ENCODE measurements at places on chromosomes 13 and 19.

DNA sequence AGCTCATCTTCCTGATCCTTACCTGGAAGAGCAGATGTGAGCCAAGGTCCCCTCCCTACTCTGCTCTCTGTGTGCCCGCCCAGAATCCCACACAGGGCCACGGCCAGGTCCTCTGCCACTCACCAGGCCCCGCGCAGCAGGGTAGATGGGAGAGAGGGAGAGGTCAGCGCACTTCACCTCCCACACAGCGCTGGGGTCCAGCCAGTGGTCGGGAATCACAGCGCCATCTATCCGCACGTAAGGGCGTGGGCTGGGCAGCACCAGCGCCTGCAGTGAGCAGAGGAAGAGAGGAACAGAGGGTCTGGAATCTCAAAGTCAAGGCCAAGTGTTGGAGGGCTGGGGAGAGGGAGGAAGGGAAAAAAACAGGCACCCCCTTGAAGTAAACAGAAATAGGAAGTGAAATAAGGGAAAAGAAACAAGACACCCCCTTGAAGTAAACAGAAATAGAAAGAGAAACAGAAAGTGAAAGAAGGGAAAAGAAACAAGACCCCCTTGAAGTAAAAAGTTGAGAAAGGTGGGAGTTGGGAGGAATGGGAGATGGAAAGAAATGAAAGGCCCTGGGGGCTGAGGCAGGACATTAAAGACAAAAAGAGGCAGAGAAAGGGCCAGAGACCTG, 7.0 kb upstream of the PLA2G4C start:
- no peak for DNase-seq

- no peak for DNase-seq
Observed at GRCh38 chr13:97283888-97284287, 61.8 kb downstream of the MBNL2 start.

DNA sequence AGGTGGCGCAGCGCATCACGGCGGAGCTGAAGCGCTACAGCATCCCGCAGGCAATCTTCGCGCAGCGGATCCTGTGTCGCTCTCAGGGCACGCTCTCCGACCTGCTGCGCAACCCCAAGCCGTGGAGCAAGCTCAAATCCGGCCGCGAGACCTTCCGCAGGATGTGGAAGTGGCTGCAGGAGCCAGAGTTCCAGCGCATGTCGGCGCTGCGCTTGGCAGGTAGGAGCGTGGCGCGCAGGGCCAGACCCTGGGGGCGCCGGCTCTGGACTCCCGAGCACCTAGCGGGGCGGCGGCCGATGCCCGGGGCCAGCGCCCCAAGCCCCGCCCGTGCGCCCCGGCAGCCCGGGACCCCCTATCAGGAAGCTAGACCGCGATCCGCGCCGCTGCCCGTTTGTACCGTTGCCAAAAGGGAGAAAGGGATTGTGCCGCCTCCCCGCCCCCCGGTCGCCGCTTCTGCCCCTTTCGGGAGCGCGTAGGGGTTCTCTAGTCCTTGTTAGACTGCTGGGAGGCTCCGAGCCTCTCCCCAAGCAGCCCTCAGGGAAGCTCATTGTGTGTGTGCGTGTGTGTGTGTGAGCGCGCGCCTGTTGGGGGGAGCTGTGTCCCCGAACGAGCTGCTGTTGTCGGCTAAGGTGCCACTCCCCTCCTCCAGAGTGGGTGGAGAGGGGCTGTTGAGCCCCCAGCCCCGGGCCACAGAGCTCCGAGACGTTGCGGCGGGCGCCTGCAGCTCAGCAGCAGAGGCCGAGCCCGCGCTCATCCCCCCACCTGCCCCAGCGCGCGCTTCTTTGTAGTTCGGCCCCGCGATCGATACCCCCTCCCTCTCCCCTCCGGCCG, 1.5 kb downstream of the ONECUT3 start:
- no peak for DNase-seq

GRCh38 chr13:99802416-99802815, 169.2 kb downstream of the ZIC5 start:
- DNase-seq: no peak

DNA sequence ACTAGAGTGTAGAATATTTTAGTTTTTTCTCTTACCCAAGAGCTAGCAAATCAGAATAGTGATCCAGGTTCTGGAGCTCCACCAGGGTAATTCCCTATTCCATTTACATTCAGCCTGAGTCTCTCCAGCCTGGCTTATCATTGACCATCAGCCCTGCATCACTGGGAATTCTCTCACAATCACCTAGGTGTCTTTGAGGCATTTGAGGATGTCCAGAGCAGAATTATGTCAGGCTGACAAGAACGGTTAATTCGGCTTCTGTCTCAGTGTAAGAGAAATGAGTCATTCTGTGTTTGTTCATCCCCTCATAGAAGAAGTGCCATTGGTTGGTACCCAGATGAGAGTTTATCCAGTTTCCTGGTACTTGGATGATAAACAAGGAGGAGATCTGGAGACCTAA, 180.5 kb downstream of the ZNF737 start:
- no peak for DNase-seq

- DNase-seq: no peak
Observed at GRCh38 chr19:45168767-45169351, 8.1 kb upstream of the NKPD1 start.

DNA sequence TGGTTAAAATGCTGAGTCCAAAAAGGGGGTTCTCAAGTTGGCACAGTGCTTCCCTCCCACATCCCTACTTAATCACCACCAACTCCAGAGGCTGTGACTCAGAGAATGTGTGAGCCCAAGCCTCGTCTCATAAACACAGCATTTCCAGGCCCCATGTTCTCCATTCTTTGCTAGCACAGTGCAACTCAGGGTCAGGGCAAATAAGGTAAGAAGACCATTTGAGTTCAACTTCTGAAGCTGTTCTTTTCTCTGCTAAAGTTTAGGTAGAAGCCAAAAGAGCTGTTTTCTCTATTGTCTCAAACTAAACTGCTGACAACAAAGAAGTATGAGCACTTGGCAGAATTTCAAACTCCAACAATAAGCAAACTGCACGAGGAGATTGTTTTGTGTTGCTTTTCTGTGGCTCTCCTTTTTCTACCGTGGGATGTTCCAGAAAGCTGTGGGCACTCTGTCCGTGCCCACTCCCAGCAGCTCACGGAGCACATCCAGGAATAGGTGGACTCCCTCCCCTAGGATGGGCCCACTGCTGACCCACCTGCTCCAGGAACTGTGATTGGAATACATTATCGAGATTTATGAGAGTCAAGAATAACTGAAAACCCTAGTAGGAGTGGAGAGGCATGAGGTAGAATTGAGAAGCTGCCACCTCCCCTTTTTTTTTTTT, 494.3 kb downstream of the COG6 start:
- DNase-seq: no peak

DNA sequence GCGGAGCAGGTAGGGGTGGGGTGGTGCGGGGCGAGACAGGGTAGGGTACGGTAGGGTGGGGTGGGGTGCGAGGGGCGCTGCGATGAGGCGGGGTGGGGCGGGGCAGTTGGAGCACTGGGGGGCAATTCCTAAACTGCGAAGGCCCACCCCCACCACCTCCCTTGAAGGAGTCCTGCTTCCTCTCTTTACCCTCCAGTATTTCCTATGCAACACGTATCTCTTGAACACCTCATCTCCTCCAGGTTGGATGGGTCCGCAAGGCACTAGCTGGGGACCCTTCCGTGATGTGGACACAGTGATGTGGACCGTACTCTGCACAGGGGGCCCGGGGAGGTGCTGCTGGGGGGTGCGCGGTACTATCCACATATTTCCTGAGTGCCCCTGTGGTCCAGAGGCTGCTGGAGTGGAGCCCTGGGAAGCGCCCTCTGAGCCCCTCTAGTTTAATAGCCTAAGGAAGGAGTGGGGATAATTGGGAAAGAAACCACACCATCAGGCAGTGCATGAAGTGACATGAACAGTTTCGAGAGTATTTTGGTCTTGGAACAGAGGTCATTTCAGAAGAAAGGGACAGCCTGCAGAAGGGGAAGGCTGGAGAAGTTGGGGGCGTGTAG, 1.1 kb downstream of the IL17D start:
- DNase-seq: no peak

- DNase-seq: no peak
Observed at GRCh38 chr19:4500841-4501591, 17.3 kb downstream of the PLIN4 start.

DNA sequence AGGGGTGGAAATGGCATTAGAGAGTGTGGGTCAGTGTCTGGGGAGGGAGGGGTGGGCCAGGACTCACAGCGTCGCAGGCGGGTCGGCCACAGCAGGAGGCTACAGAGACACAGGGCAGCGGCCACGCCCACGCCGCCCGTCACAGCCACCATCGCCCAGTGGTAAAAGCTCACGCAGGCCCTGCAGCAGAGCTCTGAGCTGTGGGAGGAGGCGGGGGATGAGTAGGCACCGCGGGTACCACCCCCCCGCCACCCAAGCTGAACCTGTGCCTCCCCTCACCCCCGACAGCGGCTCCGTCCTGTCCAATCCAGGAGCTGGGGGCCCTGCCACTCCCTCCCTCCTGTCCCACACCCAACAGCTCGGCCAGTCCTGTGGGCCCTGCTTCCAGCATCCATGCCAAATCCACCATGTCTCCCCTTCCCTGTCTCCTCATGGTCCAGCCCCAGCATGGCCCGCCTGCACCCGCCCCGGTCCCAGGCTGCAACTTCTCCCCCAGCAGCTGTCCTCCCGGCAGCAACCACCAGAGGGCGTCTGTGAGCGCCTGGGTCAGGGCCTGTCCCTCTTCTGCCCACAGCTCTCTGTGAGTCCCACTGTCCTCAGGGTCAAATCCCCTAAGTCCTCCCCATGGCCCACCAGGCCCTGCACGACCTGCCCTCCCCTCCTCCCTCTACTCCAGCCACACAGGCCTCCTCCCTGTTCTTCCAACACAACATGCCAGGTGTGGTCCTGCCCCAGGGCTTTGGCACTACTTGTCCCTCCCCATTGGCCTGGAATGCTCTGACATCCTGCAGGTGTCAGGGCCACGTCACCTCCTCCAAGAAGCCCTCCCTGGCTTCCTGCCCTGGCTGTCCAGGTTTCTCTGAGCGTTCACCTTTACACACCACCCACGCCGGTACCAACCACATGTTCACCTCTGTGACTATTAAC, 6.0 kb downstream of the TEKTIP1 start:
- DNase-seq: peak; percentile 49

GRCh38 chr19:18153556-18154134, 682 bp downstream of the PIK3R2 start:
- no peak for DNase-seq

DNA sequence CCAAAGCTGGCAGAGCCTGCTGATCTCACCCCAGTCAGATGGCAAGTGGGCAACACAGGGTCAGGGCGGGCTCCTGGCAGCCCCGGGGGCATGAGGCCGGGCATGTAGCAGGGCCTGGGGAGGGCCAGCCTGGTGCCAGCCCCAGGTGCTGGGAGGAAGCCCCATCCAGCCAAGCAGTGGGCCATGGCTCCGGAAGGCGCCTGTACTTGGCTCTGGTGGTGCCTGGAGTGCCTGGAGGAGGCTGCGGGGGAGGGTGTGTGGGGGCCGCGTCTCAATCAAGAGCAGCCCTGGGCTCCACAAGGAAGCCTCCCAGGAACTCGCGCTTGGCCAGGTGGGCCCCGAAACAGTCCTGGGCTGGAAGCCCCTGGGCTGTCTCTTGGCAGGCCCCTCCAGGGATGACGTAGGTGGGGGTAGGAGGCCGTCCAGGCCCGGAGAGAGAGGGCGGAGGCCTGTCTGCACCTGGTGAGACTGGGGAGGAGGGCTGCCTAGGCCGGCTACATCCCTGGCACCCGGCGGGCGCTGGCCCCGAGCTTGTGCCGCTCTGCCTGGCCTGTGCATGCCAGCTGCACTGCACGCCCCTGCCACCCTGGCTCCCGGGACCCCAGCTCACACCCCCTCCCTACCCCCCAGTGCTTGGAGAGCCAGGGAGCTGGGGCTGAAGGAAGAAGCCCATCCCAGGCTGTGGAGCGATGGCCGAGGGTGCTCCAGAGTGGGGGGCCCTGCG, 45.9 kb downstream of the COMP start:
- DNase-seq: no peak

DNA sequence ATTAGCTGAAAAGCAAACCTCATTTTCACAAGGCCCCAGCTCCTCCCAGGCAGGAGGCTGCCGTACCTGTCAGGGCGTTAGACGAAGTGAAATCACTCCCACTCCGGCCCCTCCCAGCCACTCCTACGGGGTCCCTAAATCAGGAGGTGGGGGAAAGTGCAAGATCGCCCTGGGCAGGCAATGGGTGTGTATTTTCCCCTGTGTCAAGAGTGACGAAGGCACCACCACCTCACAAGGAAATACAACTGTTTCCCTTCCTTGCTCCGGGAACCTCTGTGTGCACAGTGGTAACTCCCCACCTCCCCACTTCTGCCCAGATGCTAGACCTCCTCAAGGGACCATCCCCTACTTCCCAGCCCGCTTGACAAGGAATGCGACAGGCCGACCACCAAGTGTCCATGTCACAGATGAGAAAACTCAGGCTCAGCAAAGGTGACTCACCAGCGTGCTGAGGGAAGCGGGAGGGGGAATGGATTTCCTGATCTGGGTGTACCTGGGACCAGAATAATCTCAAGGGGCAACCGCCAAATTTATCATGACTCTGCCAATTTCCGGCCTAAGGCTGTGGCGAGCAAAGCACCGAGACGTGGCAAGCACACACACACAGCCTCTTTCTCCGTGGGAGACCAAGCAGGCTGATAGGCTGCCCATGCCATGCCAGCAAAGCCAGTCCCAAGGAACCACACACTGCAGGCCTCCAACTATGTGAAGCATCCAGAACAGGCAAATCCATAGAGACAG, 7.3 kb downstream of the PPP6R1 start:
- DNase-seq: no peak

- no peak for DNase-seq
Observed at GRCh38 chr13:42333613-42334328, 61.8 kb downstream of the AKAP11 start.

DNA sequence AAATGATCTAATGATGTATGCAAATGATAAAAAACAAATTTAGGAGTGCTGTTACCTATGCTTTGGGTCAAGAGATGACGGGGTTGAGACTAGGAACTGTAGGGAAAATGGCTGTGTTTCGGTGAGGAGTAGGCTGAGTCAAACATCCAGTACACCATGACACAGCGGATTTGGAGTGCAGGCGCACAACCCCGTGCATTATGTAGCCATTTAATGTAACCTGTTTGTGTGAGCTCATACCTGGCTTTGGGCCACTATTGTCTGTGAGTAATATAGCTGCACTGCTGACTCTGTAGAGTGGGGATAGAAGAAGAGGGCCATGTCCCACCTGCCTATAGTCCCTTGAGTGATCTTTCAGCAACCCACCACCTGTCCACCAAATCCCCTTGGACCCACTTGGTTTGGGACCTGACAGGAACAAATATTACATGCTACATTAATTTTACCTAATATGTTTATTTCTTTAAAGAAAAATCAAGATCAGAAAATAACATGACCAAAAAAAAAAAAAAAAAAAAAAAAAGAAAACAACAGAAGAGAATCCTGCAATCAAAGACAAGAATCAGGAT, 95.5 kb upstream of the KLHL1 start:
- no peak for DNase-seq

DNA sequence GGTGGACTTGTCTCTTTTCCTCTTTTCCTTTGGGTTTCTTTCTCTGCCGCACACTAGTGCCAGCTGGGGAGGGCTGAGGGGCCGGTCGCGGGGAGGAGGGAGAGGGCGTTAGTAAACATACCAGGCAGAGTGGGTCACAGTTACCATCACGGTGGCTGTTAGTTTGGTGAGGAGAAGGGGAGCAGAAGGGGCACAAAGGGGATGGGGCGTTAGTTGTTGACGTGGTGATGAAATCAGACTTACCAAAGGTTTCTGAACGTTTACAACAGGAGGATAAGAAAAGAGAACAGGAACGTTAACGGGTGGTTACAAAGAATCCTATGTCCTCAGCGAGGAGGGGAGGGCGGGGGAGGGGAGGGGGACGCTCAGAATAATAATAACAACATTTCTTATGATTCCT, 77.9 kb downstream of the PTPRS start:
- no peak for DNase-seq

All from activated gamma-delta T cell (primary cell).